ENCODE measurements at places on chromosomes 11 and 22.

DNA sequence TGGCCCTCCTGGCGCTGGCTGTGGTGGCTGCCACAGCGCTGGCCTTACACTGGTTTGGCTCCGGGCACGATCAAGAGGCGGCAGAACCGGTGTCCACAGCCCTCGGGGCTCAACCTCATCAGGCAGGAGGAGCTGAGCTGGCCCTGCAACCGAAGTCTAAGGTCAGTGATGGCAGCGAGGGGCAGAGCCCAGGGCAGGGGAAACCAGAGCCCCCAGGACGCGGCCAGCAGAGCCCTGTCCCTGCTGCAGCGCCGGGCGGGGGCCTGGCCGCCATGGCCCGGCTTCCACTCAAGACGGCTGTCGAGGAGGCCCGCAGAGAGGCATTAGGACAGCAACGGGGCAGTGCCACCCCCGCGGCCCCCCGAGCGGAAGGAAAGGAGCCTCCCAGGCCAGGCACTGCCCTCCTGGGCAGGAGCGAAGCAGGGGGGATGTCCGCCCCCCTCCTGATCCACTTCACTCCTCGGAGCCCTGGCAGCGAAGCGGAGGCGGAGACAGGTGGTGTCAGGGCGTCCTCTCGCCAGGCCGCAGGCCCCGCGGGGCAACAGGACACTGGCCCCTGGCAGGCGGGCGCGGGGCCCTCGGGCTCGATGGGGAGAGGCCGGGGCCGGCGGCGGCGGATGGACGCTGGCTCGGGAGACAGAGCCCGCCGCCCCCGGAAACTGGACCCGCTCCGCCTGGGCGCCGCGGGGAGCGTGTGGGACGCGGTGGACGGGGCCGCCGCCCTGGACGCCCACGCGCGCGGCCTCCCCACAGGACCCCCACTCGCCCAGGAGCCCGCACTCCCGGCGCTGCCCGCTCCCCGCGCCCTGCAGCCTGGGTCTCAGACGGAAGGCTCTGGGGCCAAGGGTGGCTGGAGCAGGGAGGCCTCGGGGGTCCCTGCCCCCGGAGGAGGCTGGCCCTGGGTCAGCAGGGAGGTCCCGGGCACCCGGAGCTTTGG, 895 bp downstream of the KLHDC7B start:
- DNase-seq, result no peak

GRCh38 chr11:9596926-9597464, 23.5 kb downstream of the WEE1 start:
- DNase-seq, result no peak

DNA sequence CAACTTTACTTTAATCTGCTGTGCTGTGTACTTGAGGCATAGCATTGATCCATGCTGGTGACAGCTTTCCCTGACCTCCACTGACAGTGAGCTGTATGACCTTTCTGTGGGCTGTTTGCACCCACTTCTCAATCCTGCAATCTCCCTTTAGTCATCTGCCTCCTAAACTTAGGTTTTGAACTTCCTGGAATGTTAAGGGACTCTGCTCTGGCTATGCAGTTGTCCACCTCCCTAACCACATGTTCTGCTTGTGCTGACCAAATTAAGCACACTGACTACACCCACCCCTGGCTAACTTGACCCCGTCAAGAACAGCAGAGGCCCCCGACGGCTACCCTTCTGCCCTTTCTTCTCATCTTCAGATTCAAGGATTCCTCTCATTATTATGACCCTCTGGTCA, 89.1 kb upstream of the NTM start:
- no peak for DNase-seq

GRCh38 chr22:49958366-49958921, 2.1 kb upstream of the PIM3 start:
- DNase-seq, result no peak

GRCh38 chr11:11039208-11039965, 181.5 kb upstream of the ZBED5 start:
- DNase-seq, result no peak

GRCh38 chr11:116112087-116112935, 608.1 kb upstream of the CADM1 start:
- no peak for DNase-seq

DNA sequence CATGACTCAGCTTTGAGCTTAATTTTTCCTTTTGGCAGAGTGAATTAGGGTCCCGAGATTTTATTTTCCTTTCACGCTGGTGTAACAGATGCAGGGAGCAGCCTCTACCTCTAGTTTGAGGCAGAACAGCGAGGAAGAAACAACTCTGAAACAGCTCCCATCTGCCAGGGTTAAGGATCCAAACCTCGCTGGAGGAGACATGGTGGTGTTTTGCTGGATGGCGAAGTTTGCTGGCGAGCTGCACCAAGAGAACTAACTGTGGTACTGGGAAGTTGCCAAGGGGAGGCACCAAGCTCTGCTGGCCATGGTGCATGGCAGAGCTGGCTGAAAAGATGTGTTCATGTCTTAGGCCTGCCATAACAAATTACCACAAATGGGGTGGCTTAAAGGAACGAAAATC, 7.6 kb upstream of the ALKBH3 start:
- DNase-seq, result no peak

- DNase-seq, result no peak
These were observed 17.4 kb upstream of the BACE1-AS start for GRCh38 chr11:117273550-117274289.

DNA sequence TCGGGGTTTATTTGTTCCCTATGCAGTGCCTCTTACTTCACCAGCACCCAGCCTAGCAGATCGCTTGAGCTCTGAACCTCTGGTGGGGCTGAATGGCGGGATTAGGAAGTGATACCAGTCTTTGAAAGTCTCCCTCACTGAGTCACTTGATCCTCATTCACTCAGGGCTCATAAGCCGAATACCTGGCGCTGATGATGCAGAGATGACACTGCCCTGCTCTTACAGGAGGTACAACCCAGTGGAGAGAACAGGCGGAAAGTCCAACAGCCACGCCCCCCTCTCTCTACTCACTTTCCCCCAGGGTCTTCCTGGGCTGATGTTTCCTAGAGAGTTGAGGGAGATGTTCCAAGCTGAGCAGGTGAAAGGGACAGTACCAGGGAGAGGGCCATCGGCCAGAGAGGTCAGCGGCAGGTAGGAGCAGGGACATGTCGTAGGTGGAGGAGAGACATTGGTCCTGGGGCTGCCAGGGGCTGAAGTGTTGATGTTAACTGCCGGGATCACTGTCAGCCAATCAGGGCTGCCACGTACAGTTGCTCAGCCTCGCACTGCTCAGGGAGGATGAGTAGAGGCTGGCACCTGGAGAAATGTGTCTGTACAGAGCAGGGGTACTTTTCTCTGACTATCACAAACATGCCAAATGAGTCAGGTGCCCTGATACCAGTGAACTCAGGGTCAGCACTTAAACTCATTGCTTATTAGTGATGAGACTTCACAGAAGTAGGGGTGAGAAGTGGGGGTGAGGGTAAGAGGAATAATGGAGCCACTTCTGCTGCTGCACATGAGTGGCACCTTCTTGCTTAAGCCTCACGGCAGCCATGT, 9.9 kb upstream of the APOBEC3A start:
- DNase-seq, result no peak

- DNase-seq, result no peak
These were observed 70.4 kb downstream of the RRM1 start for GRCh38 chr11:4164884-4165590.
